ENCODE measurements at places on chromosomes 6 and 20.

DNA sequence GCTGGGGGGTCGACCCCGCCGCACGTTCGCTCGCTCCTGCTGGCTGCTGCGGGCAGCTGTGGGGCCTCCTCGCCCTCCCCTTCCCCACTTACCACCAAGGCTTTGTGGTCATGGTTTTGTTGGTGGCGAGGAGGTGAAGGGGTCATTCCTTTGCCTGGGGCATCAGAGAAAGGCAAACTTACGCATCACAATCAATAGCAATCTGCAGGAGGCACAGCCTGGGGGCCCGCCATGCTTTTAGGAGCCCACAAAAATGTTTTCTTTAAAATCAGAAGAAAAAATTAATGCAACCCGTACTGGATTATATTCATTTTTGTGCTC lies 137.0 kb downstream of the IMPG1 start:
- no peak for DNase-seq

DNA sequence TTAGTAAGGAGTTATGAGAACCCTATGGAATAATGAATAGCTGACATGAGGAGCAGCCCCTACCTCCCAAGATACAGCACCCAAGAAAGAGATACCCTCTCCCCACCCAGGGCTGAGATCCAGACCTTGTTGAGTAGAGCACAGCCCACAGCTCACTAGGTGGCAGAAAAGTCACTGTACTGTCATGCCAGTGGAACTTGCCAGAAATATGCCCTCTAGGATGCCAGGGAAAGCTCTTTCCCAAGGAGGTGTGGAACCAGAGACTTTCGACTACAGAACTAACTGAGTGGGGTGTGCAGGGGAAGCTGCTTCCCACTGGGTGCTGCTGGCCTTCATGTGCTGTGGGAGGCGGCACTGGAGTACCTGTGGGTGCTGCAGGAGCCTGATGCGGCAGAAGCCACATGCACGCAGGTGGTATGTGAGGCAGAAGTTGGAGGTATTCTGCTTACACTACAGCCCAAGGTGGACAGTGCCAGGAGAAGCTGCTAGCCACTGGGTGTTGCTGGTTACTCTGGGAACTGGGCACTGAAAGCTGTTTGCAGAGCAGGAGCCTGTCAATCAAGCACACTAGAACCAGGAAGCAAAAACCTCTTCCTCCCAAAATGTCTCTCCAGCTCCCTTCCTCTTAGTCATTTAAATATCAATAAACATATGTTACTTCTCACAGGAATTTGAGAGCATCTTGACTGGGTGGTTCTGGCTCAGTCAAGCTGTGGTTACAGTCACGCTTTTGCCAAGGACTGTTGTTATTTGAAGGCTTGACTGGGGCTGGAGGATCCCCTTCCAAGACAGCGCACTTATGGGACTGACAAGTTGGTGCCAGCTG lies 17.8 kb downstream of the ARMC12 start:
- DNase-seq, result no peak

- no peak for DNase-seq
These were observed 52.9 kb upstream of the PMEPA1 start for GRCh38 chr20:57762531-57763234.

DNA sequence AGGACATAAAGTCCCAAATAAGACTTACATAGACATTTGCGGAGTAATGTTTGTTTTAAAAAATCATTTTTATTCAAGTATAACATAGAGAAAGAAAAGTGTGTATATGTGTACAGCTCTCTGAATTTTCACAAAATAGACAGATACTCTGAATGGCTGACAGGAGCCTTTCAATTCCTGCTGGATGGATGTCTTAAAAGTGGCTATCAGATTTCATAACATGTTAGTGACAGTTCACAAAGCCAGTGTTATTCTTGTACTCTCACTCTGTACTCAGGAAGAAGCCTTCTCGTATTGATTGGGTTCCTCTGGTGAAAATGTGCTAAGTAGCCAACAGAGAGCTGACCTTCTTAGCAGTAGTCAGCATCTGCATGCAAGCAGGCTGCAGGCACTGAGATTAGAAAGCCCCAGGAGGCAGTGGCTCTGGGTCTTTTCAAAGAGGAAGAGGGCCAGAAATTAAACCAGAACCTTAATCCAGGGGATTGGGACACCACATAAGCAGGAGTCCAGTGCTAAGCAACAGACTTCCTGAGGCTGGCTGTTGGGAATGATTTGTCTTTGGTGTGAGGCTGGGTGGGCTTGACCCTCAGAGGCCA lies 19.7 kb downstream of the SLC17A4 start:
- no peak for DNase-seq

- no peak for DNase-seq
These were observed 336.6 kb downstream of the CDH4 start for GRCh38 chr20:61588411-61589385.

DNA sequence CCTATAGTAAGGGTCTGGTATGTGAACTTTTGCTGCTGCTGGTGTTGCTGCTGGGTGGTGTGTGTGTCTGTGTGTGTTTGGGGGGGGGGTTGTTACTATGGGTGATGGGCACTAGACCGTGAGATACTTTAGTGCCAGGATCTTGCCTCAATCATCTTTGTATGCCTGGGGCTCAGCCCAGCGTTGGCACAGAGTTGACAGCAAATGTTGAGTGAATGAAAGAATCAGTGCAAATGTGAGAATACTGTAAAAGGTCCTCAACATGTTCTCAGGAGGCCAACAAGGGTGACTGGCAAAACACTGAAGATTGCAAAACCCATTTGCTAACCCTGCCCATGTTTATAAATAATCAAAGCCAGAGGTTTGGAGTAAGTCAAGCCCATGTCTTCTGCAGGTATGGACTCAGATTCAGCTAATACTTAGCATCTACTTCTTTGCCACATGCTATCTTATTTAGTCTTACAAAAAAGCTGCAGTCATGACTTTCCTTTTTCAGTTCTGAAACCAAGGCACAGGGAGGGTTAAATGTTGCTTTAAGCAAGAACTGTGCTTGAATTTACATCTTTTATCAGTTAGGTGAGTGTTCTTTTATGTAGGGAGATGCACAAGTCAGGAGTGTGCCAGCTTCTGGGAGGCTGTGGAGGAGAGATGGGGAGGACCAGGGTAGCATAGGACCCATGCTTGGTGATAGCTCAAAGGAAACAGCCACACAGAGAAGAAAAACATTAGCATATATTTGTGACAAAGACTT lies 125.3 kb upstream of the SPACA1 start:
- DNase-seq, result no peak

DNA sequence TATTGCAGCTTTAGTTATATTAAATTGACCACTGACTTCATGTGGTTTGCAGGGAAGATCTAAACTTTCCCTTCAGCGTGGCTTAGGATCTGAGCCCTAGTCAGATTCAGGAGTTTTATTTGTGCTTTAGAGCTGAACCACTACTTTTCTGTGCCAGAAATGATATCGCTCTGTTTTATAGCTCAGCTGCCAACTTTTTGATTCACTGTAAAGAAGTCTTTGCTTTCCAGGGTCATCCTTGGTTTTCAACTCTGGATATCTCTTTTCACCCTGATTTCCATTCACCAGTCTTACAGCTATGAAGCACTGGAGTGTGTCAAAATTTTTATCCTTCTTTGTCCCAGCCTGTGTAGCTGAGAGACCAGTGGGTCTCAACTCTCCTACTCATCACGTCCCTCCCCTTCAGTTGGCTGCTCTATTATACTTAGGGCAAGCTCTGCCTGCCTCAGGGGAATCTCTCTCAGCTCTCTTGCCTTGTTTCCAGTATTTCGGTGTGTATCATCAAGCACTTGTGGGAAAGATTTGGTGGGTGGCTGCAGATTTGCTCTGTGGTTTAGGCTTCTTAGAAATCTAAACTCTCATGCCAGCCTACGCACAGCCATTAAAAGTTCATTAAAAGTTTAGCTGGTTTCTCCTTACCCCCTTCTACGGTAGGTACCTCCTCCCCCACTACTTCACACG lies 425.5 kb downstream of the TENT5A start:
- no peak for DNase-seq

DNA sequence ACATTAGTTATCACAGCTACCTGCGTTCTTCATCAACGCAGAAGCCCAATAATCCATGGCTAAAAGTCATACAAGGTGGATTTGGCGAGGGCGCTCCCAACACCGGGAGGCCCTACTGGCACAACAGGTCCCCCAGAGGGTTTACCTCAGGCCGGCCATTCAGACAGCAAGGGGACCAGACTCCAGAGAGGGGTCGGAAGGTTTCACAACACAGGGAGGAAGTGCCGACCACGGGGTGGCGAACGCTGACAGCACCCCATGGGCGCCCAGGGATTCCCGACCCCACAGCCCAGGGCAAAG lies 1515.9 kb upstream of the DEFB115 start:
- DNase-seq, result no peak

DNA sequence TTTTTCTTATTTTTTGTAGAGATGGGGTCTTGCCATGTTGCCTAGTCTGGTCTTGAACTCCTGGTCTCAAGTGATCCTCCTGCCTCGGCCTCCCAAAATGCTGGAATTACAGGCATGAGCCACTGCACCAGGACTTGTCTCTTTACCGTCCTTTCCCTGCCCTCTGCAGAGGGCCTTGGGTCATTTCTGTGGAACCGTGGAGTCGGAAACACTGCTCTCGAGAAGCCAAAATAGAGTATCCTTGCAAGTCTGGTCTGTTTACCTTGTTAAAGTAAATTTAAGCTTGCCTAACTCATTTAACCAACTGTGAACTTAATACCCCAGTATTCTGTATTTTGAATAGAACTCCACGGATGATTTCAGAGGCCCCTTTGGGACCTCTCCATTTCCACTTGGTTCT lies 51.4 kb downstream of the KDM1B start:
- no peak for DNase-seq

GRCh38 chr6:130547723-130548122 lies 181.9 kb downstream of the TMEM200A start:
- DNase-seq, result no peak

DNA sequence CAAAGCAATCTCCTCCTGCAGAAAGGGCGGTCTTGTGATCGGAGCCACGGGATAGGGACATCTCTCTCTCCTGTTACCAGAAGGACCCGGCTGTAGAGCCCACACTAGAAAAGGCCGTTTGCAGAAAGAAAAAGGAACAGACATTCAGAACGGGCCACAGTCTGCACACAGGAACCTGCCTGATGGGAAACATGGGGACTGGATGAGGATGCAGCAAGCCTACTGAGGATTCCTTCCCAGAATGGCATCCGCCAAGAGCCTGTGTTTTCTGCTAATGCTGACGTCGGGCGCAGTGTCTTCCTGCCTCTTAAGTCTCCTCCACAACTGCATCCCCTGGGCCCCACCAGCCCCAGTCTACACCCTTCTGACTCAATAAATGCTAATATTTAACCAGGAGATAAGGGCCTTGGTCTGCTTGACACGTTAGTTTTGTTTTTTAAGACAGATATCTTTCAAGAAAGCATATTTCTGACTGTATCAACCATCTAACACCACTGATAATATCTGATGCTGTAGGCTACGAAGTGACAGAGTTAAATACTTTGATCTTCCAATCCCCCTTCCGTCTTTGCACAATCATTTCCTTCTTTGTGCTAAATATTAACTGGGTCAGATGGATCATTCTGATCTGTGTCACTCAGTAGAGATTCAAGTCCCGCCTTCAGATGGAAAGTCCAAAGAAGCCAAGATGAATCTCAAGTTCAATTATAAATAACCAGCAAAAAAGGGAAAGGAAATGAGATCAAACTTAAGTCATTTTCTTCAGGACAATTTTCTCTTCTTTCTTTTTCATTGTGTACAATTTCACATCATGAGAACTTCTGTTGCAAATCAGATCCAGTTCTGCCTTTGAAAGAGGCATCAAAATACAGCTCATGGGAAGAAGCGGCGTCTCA lies 20.7 kb downstream of the FAM50B start:
- no peak for DNase-seq

DNA sequence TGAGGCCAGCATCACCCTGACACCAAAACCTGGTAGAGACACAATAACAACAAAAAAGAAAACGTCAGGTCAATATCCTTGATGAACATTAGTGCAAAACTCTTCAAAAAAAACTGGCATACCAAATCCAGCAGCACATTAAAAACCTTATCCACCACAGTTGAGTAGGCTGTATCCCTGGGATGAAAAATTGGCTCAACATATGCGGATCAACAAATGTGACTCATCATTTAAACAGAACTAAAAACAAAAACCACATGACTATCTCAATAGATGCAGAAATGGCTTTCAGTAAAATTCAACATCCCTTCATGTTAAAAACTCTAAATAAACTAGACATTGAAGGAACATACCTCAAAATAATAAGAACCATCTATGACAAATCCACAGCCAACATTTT lies 59.6 kb upstream of the PHIP start:
- DNase-seq, result no peak

DNA sequence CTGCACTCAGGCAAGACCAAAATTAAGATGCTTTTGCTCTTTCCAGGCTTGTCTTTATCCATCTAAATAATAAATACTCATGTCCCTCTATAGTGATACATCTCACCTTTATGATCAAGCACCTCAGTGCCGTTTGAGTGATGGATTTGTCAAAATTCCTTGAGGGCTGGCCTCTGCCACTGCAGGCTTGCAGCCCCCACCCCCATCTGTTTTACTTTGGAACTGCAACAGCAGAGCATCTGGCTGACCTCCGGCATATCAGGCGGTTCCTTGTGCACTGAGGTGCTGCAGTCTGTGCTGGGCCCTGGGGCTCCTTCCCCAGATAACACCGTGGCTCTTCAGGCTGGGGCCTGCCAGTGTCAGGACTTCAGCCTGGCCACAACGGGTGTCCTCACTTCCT lies 386.9 kb downstream of the CDH26 start:
- DNase-seq, result no peak

DNA sequence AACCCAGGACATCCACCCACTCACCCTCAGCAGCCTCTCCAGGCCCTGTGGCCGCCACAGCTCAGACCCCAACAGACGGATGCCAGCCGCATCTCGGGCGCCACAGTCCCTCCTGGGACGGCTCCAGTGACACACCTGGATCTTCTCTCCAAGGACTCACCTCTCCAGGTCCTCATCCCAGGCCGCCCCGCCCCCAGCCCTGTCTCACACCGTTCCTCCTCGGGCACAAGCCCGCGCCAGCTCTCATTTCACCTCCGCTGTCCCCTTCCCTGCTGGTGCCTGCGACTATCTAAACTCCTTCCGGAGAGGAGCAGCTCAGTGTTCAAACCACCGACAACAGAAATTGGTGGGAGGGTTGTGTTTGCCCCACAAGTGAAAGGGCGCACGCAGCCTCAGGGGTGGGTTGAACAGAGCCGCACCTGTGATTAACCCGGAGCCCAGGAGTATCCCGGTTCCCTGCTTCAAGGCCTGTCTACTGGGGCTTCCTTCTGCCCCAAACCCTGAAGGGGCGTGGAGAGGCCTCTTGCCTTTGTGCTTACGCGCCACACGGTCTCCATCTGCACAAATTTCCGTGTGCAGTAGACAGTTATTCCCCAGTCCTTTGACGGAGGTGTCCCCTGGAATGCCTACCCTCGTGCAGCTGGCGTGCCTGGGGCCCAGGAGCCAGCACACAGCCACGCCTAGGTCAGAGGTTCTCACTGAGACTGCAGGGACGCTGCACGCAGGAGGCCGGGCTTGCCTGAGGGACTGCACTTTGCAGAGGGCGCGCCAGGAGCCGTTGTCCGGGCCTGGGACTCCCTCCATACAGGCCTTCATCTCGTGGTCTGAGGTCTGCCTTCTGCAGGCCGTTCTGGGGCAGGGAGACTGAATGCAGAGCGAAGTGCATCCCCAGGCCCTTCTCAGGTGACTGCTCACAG lies 232.7 kb downstream of the DLL1 start:
- DNase-seq, result no peak

GRCh38 chr6:104995989-104996617 lies 39.2 kb downstream of the LIN28B start:
- no peak for DNase-seq
